Hepatocyte (in vitro differentiated cells): ENCODE measurements at places on chromosomes 2 and 18. TPM values are rescaled to one million over a fixed set of nuclear protein-coding genes. Genes with fewer than 3 reads are reported as not detected.

- DNase-seq: peak; percentile 64
- H3K27me3 ChIP-seq: peaks cover 74% of the 10 kb centered on the region
- peak overlapping the region; percentile 67 for H3K27ac ChIP-seq
- peaks cover 25% of the 10 kb centered on the region for H3K4me1 ChIP-seq
Observed at GRCh38 chr18:79394534-79395307, 1.0 kb upstream of the NFATC1 start.

DNA sequence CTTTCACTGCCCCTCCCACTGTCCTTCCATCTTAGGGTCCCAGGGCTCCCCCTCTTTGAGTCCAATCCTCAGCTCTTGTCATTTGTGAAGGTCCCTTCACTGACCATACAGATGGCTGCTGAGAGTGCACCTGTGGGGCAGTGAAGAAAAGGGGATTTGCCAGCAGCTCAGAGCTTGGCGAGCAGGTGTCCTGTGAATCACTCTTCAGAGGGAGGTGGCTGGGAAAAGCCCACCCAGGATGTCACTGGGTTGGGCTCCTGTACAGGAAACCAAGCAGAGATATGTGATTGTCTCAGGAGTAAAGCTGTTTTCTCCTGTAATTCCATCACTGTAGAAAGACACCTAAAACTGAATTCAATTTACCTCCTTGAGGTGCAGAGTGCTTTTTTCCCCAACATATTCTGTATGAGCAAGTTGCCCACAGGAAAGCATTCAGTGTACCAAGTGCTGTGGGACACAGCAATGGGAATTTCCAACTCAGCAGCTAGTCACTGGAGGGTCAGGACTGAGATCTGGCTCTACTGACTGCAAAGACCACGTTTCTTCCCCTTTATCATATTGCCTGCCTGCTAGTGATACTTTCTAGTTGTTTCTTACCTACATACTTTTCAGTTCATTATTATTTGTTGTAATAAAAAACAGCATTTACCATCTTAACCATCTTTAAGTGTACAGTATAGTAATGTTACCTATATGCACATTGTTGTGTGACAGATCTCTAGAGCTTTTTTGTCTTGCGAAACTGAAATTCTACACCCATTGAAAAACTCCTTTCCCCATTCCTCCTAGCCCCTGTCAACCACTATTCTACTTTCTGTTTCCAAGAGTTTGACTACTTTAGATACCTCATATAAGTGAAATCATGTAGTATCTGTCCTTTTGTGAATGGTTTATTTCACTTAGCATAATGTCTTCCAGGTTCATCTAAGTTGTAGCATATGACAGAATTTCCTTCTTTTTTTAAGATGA is 239.1 kb downstream of the TSN start:
- H3K27ac ChIP-seq: no peak overlapping the region
- H3K36me3 ChIP-seq: no peaks in the 10 kb centered on the region
- DNase-seq: no peak
- H3K27me3 ChIP-seq: no peaks in the 10 kb centered on the region
- H3K4me1 ChIP-seq: peaks cover 4% of the 10 kb centered on the region

- H3K27ac ChIP-seq: no peak overlapping the region
- H3K4me3 ChIP-seq: no peak overlapping the region
Observed at GRCh38 chr2:21010813-21011439, 32.9 kb downstream of the APOB start.

The IKZF2 gene
- total RNA-seq: 13.1 and 13.9 TPM in 2 replicates

DNA sequence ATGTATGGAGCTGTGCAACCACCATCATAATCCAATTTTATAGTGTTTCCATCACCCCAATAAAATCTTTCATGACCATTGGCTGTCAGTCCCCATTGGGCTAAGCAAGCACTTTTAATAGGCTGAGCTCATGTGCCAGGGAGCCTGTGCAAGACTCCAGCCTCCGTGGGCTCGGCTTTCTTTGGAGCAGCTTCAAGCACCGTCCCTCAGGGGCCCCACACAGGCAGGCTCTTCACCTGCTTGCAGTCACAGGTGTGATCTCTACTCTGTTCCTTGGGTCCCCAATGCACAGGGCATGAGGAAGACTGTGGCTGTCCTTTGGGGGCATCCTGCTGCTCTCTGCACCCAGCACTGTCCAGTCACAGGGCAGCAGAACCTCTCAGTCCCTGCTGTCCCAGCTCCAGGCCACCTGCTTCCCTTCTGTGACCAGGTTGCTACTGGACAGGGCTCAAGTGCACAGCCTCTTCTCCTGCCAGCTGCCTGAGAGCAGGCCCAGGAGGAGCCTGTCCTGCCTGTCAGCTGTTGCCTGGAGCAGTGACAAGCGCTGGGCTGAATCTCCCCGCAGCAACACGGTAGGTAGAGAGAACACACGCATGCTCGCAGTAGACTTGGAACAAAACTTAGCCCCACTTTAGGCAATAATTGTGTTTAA is 40.7 kb upstream of the TMEM131 start:
- H3K27ac ChIP-seq: no peak overlapping the region
- no peaks in the 10 kb centered on the region for H3K4me1 ChIP-seq
- H3K36me3 ChIP-seq: no peaks in the 10 kb centered on the region
- DNase-seq: no peak

The RHOB gene
- 387 and 429 TPM in 2 replicates for total RNA-seq

DNA sequence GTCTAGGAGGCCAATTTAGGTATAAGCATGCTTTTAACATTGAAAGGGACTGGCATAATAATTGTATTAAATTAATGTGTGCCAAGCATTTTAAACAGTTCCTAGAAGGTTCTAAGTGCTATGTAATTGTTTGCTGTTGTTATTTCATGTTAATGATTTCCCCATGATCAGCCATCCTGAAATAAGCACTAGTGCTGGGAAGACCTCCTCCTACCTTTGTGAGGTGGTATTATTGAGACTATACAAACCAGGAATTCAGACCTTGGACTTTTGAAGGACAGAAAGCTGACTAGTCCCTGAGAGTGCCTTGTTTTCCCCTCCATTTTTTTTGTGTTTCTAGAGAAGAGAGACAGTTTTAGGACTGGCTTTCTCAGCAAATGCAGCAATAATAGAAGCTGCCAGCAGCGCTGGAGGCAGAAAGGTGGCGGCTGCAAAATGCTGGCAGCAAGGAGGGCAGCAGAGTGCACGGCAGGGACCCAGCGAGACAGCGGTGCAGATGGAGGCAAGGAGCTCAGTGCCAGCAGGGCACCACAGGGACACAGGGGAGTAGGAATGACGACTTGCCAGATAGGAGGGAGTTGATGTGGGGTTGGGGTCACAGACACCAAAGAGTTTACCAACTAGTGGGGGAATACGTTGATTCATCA is 25.3 kb downstream of the NABP1 start:
- H3K4me3 ChIP-seq: no peak overlapping the region
- no peak overlapping the region for H3K27ac ChIP-seq
- DNase-seq: no peak
- H3K4me1 ChIP-seq: no peaks in the 10 kb centered on the region
- H3K36me3 ChIP-seq: no peaks in the 10 kb centered on the region
- H3K27me3 ChIP-seq: no peaks in the 10 kb centered on the region

The AQP4 gene
- 12.8 and 14.9 TPM in 2 replicates for total RNA-seq

DNA sequence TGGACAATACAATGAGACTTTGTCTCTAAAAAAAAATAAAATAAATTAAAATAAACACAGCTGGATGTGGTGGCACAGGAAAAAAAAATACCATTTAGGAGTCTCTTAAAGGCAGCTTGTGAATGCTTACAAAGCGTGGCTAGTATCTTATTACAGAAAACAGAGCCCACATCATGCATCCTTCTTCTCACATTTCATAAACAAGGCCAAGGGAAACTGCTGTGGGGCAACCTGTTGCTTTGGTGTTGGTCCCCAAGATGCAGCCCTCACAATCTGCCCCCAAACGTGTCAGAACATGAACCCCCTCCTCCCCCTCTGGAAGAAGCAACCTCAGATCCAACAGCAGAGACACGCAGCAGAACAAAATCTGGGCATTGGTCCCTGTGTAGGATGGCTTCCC is 2.6 kb downstream of the SLC14A1 start:
- H3K4me3 ChIP-seq: no peak overlapping the region
- H3K27me3 ChIP-seq: no peaks in the 10 kb centered on the region
- no peak for DNase-seq
- no peaks in the 10 kb centered on the region for H3K36me3 ChIP-seq

DNA sequence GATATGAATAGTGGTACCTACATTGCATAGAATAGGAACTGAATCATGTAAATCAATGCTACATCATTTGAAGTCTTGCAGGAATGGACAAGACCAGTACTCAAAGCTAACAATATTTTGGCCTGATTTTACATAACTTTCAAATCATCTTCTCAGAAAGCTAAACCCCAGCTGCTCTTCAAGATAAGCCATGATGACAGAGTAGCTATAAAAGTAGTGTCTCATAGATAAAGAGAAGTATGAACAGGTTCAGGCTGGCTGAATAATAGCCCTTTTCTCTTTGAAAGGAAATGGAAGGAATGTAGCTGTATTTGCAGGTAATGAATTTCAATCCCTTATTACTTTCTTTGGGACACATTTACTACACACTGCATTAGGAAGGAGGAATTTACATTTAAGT is 28.2 kb downstream of the TSPYL6 start:
- peaks cover 6% of the 10 kb centered on the region for H3K4me1 ChIP-seq
- no peaks in the 10 kb centered on the region for H3K27me3 ChIP-seq
- no peak overlapping the region for H3K4me3 ChIP-seq
- no peaks in the 10 kb centered on the region for H3K36me3 ChIP-seq

- peak; percentile 73 for DNase-seq
- no peaks in the 10 kb centered on the region for H3K27me3 ChIP-seq
- peaks cover 5% of the 10 kb centered on the region for H3K4me1 ChIP-seq
- no peak overlapping the region for H3K4me3 ChIP-seq
- no peaks in the 10 kb centered on the region for H3K36me3 ChIP-seq
Observed at GRCh38 chr2:38462121-38462661, 85.1 kb upstream of the ATL2 start.

- H3K4me1 ChIP-seq: no peaks in the 10 kb centered on the region
- peak overlapping the region; percentile 75 for H3K27ac ChIP-seq
- peak; percentile 82 for DNase-seq
- H3K27me3 ChIP-seq: peaks cover 10% of the 10 kb centered on the region
Observed at GRCh38 chr2:149329489-149330126, 779 bp upstream of the LYPD6 start.

- H3K36me3 ChIP-seq: no peaks in the 10 kb centered on the region
- H3K4me1 ChIP-seq: peaks cover 63% of the 10 kb centered on the region
- no peaks in the 10 kb centered on the region for H3K27me3 ChIP-seq
- DNase-seq: peak; percentile 64
- H3K4me3 ChIP-seq: no peak overlapping the region
Observed at GRCh38 chr18:48545757-48546321, 7.0 kb downstream of the CTIF start.

DNA sequence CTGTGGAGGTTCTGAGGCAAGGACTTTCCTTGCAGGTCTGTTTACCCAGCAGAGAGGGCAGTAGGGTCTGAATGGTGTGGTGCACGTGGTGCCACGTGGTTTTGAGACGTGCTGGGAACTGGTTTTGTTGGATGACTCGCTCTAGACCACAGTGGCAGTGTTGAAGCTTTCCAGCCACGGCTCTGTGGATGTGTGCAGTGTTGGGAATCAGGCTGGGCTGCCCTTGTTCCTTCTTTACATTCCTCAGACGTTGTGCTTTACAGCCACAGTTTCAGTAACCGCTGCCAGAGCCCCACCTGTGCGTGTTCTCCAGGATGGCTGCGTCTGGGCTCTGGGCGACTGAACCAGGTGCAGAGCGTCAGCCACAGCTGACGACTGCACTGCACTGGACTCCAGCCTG is 8.2 kb downstream of the CTDP1 start:
- no peaks in the 10 kb centered on the region for H3K36me3 ChIP-seq
- DNase-seq: no peak
- H3K27me3 ChIP-seq: no peaks in the 10 kb centered on the region
- no peaks in the 10 kb centered on the region for H3K4me1 ChIP-seq
- H3K27ac ChIP-seq: no peak overlapping the region
- H3K4me3 ChIP-seq: no peak overlapping the region

DNA sequence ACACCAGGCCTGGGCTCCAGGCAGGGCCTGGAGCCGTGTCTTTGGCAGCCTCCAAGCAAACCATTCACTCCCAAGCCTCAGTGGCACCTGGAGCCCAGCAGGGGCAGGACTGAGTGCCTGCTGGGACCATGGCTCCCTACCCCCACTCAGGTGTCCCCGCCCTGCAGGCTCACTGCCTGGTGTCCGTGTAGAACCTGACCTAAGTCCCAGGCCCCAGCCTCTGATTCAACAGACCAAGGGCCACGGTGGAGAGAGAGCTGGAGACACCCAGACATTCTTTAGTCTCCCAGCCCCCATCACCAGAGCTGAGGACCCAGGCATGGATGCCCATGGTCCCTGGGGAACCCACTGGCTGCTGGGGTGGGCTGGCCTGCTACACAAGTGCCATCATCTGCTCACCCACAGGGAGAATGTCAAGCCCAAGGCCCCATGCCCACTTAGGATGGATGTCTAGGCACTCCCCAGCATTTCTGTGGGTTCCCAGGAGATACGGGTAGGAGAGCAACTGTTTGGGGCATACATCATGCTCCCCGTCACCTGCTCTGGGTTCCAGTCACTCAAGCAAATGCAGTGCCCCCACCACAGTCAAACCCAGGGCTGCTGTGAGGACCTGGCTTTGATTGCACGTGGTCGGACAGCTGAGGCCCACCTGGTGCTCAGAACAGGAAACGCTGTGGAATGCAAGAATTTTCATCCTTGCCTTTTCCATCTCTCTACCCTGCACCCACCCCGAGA is 42.9 kb upstream of the ATG16L1 start:
- no peak overlapping the region for H3K4me3 ChIP-seq
- H3K27ac ChIP-seq: no peak overlapping the region

GRCh38 chr2:172674968-172675303 is 60.7 kb upstream of the RAPGEF4 start:
- no peaks in the 10 kb centered on the region for H3K27me3 ChIP-seq
- peaks cover 13% of the 10 kb centered on the region for H3K4me1 ChIP-seq
- no peak for DNase-seq
- no peaks in the 10 kb centered on the region for H3K36me3 ChIP-seq

- no peaks in the 10 kb centered on the region for H3K36me3 ChIP-seq
- no peak overlapping the region for H3K27ac ChIP-seq
- H3K27me3 ChIP-seq: peaks cover 18% of the 10 kb centered on the region
Observed at GRCh38 chr2:176242276-176242675, 27.0 kb upstream of the MTX2 start.
